ENCODE measurements at places on chromosomes 1 and 21.

- no peak for DNase-seq
Measured at GRCh38 chr1:212727386-212728181, 27.9 kb upstream of the BATF3 start.

GRCh38 chr1:178094739-178095645 is 1.1 kb downstream of the RASAL2 start:
- no peak for DNase-seq

GRCh38 chr1:154502066-154502743 is at the start of the genes SHE and TDRD10:
SHE (minus strand) TSS chr1:154502412; CDS start chr1:154502026, 386 bp downstream.
TDRD10 (plus strand) TSS chr1:154502219; CDS start chr1:154506904, 4,685 bp downstream.
- peak; percentile 70 for DNase-seq

GRCh38 chr1:60149251-60149650 is 75.7 kb upstream of the C1orf87 start:
- DNase-seq, result no peak

GRCh38 chr1:163147019-163147418 is 55.7 kb downstream of the RGS5 start:
- no peak for DNase-seq

DNA sequence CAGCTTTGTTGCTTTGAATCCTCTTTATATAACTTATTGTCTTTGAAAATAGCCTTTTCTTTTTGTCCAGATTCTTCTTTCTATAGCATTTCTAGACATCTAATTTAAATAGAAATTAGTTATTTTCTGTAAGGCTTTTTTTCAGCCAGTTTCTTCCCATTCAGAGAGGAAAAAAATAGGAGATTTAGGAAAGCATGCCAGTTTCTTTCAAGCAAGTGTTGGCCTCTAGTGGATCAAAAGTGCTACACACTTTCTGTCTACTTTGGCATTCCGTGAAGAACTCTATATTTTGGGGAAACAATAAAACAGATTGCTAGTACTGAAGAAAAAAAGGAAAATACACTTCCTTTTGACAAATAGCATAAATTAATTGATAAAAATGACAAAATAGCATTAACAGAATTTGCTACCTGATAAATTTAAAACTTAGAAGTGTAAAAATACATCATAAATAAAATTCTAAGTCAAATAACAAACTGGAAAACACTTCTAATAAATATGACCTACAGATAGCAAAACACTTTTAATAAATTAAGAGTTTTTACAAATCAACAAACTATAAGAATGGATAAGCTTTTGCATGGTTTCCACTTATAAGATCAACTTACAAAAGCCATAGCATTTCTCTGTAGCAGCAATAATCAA is 13.1 kb upstream of the EXO1 start:
- DNase-seq, result no peak

DNA sequence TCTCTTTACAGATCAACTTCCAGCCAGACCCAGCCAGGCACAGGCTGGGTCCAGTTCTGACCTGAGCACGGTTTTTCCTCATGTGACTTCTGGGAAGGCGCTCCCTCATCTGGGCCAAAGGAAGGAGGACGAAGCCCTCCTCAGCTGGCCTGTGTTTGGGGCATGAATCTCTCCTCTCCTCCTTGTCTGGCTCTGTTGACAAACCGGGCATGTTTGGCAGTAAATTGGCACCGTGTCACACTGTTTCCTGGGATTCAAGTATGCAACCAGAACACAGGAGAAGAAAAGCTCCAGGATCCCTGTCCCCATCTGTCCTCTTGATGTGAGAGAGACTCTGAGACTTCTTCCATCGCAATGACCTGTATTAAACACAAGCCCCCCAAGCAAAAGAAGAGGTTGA is 18.3 kb downstream of the NECAP2 start:
- no peak for DNase-seq

Measured in lower lobe of right lung (tissue), 2 donors.